Hematopoietic multipotent progenitor cell treated with erythropoietin and hydrocortisone succinate and interleukin-3 and kit ligand, for 8 days (in vitro differentiated cells): ENCODE measurements at places on chromosomes 3 and 15.

- no peak for DNase-seq
Measured at GRCh38 chr3:122268257-122269024, 56.6 kb upstream of the CSTA start.

DNA sequence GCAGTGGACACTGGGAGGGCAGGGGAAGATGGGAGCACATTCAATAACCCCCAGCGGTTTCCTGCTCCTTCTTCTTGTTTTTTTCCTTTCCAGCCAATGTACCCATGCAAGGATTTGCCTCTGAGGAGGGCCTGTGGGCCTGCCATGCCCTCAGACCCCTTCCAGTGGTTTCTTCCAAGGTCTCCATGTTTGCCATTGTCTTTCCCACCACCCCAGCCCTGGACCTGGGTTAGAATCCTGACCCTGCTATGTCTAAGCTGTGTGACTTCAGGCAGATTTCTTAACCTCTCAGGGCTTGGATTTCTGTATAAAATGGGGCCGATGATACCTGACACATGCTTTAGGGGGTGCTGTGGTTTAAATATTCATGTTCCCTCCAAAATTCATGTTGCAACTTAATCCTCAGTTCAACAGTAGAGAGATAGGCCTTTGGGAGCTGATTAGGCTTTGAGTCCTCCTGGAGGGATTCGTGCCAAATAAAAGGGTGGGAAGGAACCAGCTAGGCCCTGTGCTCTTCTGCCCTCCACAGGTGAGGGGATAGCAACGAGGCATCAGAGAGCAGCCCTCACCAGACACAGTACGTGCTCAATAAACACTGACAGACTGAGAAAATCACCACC is 46.3 kb upstream of the FLNB start:
- peak; percentile 71 for DNase-seq

GRCh38 chr3:15711281-15711680 is 86.5 kb downstream of the ANKRD28 start:
- no peak for DNase-seq

GRCh38 chr15:42012928-42013482 is 7.8 kb downstream of the PLA2G4E start:
- DNase-seq: no peak
